ENCODE measurements at places on chromosomes 2 and 18. TPM values are rescaled to one million over a fixed set of nuclear protein-coding genes. Genes with fewer than 3 reads are reported as not detected.
A peak's percentile ranks its signal among the peaks of the same experiment; 100 is the strongest.

Gene GCFC2
- polyA plus RNA-seq: 28.2 TPM

Gene PLA2R1
- 18.4 TPM for polyA plus RNA-seq

Gene ANKRD30B
- 0.10 TPM for polyA plus RNA-seq

Gene RBBP8
- 16.2 TPM for polyA plus RNA-seq

Gene ALPP
- polyA plus RNA-seq: 0.06 TPM

Gene ARHGAP28
- polyA plus RNA-seq: 13.7 TPM

Gene LONRF2
- polyA plus RNA-seq: 3.2 TPM

- no peak for DNase-seq
These were observed 99.7 kb upstream of the SMAD7 start for GRCh38 chr18:49050452-49050851.

- DNase-seq: no peak
These were observed 55.7 kb downstream of the COA5 start for GRCh38 chr2:98552499-98553179.

- no peak for DNase-seq
These were observed 30.1 kb downstream of the HRH4 start for GRCh38 chr18:24490539-24490938.

- DNase-seq: peak; percentile 3
These were observed 283.2 kb downstream of the INSIG2 start for GRCh38 chr2:118371515-118371914.

DNA sequence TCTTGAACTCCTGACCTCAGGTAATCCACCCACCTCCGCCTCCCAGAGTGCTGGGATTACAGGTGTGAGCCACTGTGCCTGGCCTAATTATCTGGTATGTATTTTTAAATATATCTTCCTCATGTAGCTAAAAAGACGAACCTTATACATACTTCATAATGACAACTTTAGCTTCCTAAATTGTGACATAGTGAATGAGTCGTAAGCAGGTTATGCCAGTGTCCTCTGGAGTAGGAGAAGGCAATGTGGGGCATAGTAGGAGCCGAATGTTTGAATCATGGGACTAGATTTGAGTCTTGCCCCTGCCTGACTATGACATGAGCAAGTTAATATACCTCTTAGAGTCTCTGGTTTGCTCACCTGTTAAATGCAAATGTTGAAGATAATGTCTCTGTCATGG is 95.8 kb upstream of the FOSL2 start:
- no peak for DNase-seq

DNA sequence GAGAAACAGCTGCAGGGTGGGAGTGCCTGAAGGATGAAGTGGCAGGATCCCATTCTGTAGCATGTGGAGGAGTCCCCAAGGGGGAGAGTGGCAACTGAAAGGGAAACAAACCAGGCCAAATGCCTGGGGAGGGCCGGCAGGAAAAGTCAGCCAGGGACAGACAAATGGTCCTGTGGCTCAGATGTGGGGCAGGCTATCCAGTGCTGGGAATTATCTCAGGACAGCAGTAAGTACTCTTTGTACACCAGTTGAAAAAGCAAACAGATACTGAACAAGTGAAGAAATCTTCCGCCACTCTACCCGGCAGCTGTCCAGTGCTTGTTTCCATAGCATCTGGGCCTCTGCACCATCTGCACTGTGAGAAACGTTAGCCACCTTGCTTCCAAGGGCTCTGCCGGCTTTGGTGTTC is 408.9 kb downstream of the LRATD1 start:
- no peak for DNase-seq

GRCh38 chr2:70456585-70457495 is 96.8 kb downstream of the TGFA start:
- DNase-seq: no peak

DNA sequence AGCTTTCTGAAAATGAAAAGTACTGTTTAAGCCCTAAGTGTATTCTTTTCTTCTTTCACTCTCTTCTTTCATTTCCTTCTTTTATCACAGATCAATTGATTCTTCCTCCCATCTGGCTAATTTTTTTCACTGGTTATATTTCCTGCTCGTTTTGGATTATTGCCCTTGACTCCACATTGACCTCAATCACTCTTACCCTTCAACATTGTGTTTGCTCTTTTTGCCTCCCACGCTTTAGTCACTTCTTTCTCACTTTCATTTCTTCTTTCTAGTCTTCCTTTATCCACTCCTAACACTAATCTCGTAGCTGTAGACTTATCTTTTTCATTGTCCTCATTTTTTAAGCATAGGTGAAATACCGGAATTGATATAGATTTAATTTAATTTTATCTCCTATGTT is 320.3 kb upstream of the VRK2 start:
- DNase-seq: no peak

DNA sequence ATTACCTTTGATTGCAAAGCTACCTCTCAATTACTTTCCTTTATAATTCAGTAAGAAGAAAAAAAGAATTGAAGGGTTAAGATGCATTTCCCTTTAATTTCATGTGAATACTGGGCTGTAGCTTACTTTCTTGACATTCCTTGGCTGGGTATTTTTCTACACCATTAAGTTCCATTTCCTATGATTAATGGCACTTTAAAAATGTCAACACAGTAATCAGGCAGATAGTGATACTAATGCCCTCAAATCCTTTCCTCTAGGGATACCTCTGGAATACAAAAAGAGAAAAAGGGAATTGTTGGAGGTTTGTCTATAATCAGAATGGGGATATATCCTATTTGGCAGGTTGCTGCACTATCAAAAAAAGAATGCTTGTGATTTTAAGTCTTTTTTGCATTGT is 216.9 kb downstream of the SRBD1 start:
- DNase-seq: no peak

DNA sequence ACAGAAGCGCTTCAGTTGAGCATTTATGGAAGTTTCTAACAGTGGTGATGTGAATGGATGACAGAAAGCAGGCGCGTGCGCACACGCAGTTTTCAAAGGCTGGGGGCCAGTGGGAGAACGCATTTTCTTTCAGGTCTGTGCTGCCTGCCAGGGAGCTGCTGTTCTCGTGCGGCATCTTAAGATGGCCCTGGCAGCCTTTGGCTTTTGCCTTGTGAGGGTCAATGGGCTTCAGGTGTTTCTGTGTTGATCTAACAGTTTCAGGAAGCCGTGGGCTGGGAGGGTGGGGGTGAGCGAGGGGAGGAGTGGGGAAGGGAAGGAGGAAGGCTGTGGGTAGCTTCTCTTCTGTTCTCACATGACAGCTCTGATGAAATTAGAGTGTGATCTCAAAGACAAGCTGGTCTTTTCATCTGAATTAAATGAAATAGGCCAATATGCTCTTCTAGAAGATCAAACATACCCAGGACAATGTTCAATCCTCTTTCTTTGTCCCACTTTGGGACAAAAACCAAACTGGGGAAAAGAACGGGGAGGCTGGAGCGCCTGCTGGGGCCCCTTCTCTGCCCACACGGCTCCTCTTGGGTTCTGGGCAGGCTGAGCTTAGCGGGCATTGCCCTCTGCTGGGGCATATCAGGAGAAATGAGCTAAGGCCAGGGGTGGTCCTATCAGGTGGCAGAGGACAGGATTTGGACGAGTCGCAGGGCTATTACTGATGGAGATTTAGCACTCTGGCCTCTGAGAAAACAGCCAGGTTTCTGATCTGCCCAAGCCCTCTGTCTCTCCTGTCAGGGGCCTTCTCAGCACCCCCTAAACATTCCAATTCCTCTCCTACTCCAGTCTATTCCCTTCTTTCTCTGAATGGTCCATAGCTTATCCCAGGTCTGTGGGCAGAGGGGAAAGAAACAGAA is 126.2 kb upstream of the LGALSL start:
- no peak for DNase-seq

DNA sequence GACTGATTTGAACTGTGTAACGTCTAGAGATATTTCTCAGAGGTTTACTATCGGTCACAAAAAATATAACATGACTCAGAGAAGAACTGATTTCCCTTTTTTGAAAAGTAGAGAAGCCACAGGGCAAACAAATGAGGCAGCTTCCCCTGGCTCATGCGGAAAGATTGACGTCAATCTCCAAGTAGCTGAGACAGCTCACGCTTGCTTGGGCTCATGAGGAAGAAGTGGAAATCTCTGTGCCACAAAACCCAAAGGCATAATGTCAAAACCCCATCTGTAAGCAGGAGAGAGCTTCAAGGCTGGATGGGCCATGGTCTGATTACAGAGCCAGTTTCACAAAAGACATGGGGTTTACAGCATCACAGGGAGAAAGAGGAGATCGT is 188.1 kb downstream of the ARL4C start:
- DNase-seq: no peak

GRCh38 chr2:142307616-142308115 is 176.8 kb upstream of the LRP1B start:
- no peak for DNase-seq
